ENCODE measurements at places on chromosomes 1 and 21. TPM values are rescaled to one million over a fixed set of nuclear protein-coding genes. Genes with fewer than 3 reads are reported as not detected.

- DNase-seq: no peak
Measured at GRCh38 chr1:207019661-207020060, 12.9 kb downstream of the C1orf116 start.

- DNase-seq: no peak
Measured at GRCh38 chr1:34270181-34270580, 93.5 kb downstream of the C1orf94 start.

HSD3B2 gene
- 1.8 TPM for polyA plus RNA-seq

CREG1 gene
- 126 TPM for polyA plus RNA-seq

DNA sequence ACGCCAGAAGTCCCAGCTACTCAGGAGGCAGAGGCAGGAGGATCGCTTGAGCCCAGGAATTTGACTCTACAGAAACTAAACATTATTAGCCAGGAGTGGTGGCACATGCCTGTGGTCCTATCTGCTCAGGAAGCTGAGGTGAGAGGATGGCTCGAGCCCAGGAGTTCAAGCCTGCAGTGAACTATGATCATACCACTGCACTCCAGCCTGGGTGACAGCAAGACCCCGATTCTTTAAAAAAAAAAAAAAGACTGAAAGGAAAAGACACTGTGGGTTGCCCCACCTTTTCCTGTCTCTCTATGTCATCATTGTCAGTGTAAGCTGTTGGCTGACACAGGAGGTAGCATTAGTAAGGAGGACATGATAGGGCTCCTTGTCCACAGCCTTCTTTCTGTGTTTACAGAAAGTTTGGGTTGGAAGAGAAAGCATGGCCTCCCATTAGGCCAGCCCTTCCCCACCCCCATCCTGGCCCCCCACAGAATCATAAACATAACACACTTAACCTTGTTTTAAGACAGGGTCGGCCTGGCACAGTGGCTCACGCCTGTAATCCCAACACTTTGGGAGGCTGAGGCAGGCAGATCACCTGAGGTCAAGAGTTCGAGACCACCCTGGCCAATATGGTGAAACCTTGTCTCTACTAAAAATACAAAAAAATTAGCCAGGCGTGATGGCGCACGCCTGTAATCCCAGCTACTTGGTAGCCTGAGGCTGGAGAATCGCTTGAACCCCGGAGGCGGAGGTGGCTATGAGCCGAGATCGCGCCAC is 20.6 kb upstream of the RCAN3 start:
- no peak for DNase-seq

DNA sequence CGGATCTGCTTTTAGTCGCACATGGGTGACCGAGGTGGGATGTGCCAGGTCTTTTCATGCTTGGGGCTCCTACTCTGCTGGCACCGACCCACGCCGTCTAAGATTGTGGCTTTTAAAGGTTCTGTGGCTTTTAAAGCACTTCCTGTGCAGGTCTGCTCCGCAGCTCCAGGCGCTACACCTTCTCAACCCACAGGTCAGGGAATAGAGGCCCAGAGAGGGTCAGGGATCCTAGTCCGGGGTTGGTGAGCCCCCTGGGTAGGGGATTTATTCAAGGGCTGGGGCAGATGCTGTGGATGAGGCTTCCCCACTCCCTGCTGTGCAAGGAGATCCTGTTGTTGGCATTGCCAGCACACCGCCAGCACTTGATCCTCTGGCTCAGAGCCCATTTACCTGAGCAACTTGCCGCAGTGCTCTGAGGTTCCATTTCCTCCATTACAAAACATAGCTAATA is 212.8 kb upstream of the RAB4A start:
- DNase-seq: no peak

PRKCZ gene
- 33.4 TPM for polyA plus RNA-seq

EIF4G3 gene
- 76.1 TPM for polyA plus RNA-seq

GRCh38 chr1:17614586-17614985 is 75.1 kb downstream of the ARHGEF10L start:
- no peak for DNase-seq

KPRP gene
- polyA plus RNA-seq: not detected

DNA sequence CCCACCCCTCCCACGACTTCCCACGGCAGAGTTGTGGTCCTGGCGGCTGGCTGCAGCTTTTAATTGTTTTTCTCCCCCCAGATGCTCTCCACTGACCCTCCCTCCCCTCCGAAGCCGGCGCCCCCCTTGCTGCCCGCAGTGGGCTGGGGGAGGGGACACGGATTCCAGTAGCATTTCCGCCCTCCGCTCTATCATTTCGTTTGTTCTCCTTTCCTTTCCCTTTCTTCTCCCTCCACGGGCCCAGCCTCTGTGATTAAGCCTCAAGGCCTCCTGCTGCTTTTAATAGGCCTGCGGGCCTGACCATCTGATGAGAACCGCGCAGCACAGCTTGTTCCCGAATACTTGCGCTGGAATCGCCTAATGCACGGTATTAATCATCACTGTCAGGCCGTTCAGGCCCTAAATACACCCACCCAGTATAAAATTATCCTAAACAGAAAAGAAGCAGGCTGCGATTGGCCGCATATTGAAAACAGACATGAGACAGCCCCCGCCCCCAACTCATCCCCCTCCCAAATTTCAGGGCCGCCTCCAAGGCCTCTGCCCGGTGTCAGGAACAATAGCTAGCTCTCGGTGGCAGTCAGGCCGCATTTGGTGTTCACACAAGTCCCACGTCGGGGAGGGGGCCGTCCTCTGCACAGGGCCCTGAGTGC is 102.0 kb upstream of the ARHGEF16 start:
- DNase-seq: no peak

- DNase-seq: no peak
Measured at GRCh38 chr1:213980906-213981305, 6.9 kb upstream of the PROX1 start.

DNA sequence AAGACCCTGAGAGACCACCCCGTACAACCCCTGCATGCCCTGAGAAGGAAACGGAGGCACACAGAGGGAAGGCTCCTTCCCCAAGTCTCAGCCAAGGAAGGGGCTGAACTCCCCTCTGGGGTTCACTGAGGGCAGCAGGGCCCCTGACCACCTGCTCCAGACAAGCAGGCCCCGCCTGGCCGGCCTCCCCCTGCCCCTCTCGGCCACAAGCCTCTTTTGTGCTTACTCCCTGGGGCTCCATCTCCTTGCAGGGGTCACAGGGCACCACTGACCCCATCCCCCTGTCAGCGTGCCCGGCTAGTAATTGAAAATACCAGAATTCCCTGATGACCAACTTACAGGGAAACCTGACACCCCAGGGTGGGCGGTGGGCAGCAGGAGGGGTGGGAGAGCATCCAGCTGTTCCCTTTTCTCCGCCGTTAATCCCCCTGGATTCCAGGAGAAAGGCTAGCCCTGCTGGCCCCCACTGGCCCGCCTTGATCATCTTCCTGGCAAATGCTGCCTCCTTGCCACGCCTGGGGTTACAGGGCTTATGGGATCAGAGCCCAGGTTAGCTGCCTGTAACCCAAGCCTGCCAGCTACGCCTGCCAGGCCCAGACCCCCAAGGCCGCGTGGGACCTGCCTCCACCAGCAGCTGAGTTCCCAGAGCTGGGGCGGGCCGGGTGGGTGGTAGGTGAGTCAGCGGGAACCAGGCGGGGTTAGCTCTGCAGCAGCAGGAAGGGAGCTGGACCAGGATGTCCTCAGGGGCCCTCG is 96.1 kb downstream of the LACTBL1 start:
- no peak for DNase-seq

RAD54L gene
- 11.3 TPM for polyA plus RNA-seq

DNA sequence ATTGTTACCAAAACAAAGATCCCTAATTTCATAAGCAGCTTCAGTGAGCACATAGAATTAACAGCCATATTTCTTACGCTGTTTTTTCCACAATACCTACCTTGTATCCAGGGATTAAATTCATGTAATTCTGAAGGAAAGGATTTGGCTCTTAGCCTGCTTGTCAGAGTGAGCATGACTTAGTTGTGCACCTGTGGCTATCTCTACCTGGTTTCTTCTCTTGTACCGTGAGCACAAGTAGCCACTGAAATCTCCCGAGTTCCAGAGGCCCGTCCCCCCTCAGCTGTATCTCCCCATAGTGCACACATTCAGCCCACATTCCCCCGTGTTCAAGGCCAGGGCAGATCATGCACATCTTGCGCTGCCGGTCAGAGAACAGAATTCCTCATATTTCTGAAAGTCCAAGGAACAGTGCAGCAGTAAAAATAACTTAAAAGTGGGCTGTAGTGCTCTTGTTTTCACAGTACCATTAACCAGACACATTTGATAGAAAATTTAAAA is 2.3 kb downstream of the TENT5C start:
- DNase-seq: no peak

DNA sequence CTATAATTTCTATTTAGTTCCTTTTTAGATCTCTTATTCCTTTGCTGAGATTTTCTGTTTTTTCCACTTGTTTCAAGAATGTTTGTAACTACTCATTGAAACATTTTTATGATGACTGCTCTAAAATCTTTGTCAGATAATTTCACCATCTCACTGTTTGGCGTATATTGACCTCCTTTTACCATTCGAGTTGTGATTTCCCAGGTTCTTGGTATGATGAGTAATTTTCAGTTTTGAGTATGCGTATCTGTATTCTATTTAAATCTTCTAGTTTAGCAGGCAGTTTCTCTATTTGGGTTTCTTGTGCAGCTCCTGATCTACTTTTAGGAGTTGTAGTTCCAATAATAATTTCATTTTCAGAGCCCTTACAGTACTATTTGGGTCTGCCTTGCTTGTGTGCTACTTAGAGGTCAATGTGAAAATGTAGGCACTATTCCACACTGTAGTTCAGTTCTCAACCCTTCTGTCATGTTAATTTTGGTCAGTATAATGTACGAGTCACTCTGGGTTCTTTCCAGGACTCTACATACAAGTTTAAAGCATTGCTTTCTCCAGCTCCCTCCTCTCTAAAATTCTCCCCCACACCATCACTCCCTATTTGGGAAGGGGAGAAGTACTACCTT is 115.5 kb downstream of the ACBD6 start:
- no peak for DNase-seq

LEMD1 gene
- polyA plus RNA-seq: 3.9 TPM

DNA sequence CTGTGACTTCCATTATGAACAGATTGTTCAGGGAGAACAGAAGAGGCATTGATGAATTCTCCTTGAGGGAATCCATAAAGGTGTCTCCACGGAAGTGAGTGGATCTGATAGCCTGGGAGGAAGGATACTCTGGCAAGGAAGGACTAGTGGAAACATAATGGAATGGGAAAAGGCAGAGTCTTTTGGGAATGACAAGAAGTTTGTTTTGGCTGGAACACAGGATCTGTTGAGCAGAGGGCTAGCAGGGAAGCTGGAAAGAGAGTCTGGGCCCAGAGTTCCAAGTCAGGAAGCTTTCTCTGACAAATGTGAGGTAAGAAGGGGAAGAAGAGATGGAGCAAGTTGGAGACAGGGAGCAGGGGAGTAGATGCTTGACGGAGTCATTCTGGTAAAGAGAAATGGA is 8.1 kb downstream of the ADAMTS5 start:
- no peak for DNase-seq

GRCh38 chr1:18541046-18541795 is 60.5 kb downstream of the KLHDC7A start:
- DNase-seq: no peak

DNA sequence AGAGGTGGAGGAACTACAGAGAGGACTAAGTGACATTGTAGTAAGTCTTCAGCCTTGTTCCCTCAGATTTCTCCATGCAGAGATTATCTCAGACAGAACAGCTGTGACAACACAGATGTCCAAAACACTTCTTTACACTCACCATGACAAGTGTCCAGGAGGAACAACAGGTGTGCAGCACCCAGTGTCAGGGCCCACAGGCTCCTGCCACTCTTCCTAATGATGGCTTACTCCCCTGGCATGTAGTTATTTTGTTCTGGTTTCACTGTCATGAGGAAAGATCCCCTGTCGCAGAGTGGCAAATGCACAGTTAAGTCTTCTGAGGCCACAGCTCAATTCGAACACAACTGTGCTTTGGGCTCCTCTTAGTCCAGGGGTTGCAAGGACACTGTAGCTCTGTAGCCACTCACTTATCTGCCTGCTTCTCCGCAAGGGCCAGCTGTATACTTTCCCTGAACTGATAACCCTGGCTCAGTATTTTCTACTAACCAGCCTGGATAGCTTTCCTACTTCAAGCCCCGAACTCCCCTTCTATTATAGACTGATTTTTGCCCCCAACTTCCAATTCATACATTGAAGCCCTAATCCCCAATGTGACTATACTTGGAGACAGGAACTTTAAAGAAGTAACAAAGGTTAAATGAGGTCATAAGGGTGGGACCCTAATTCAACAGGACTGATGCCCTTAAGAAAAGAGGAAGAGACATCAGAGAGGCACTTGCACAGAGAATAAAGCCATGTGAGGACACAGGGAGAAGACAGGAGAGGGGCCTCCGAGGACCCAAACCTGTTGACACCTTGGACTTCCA is 11.1 kb downstream of the PDZK1 start:
- no peak for DNase-seq

DNA sequence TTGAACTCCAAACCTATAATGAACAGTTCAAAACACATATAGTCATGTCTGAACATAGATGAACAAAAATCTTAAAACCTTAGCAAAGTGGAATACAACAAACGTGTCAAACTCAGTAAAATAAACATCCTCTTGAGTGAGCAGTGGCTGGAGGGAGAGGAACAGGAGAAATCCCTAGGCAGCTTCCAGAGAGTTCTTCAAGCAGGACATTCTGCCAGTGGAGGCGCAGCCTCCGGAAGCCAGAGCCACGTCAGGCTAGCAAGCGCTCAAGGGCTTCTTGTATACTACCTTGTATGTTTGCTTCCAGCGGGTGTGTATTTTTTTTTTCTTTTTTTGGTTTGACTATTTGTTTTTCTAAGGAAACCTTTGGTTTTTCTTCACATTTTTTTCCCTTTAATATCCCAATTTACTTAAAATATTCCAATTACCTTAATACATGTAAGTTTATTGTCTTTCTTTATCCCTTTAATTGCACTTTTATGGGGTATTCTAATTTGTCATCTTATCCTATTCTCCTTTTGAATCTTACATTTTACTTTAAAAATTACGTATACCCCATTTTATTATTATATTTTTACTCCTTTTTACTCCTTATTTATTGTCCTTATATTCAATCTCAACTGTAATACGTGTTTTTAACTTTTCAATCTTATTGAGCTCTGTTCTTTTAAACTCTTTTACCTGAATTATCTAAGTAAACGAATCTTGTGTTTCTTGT is 42.0 kb downstream of the COLGALT2 start:
- no peak for DNase-seq

GRCh38 chr1:160520999-160521398 is 2.1 kb downstream of the SLAMF6 start:
- DNase-seq: no peak

DNA sequence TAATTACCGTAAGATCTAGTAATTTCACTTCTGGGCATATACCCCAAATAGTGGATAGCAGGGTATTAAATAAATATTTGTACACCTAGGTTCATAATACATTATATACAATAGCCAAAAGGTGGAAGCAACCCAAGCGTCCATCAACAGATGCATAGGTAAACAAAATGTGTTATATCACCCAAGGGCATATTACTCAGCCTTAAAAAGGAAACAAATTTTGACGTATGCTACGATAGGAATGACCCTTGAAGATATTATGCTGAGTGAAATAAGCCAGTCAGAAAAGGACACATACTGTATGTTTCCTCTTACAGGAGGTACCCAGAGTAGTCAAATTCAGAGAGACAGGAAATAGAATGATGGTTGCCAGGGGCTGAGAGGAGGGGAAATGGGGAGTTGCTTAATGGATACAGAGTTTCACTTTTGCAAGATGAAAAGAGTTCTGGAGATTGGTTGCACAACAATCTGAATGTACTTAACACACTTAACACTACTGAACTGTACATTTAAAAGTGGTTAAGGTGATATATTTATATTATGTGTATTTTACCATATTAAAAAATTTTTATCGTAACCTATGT is 36.6 kb upstream of the KCTD3 start:
- DNase-seq: no peak

COL24A1 gene
- polyA plus RNA-seq: 1.9 TPM

CYP4B1 gene
- 3.9 TPM for polyA plus RNA-seq

- no peak for DNase-seq
Measured at GRCh38 chr1:6137758-6138157, 42.4 kb downstream of the CHD5 start.

All from right renal pelvis (tissue), 4 donors.